NCI-H1092 (cell line): ENCODE measurements at places on chromosomes 1 and 21.

DNA sequence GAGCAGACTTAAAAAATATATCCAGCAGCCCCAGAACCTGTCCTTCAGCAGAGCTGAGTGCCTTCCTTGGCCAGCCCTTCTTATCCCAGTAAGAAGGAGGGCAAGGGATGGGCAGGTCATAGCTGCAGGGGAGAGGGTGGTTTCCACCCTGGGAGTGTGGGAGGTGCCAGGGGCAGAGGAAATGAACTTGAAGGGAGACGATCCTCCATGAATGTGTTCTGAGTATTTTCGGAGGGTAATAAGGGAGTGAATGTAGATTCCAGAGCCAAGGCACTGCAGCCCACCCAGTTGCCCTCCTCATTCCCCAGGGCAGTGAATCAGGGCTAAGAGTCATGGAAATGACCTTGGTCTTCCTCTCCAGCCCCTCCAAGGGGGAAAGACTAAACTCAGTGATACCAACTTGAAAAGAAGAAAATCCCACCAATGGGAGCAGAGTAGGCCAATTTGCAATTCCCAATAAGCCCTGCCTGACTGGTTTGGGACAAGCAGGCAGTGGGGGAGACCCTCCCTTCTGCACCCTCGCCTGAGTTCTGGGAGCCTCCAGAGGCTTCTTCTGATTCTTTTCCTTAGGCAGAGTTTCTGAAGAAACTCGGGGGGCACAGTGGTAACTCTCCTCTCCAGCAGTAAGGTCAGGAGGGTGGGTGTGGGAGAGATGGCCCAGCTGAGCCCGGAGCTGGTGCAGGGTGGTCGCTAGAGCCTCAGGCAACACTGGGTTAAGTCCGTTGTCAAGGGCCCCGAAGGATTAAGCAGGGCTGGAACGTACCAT lies 4.2 kb downstream of the MYOG start:
- DNase-seq = no peak

DNA sequence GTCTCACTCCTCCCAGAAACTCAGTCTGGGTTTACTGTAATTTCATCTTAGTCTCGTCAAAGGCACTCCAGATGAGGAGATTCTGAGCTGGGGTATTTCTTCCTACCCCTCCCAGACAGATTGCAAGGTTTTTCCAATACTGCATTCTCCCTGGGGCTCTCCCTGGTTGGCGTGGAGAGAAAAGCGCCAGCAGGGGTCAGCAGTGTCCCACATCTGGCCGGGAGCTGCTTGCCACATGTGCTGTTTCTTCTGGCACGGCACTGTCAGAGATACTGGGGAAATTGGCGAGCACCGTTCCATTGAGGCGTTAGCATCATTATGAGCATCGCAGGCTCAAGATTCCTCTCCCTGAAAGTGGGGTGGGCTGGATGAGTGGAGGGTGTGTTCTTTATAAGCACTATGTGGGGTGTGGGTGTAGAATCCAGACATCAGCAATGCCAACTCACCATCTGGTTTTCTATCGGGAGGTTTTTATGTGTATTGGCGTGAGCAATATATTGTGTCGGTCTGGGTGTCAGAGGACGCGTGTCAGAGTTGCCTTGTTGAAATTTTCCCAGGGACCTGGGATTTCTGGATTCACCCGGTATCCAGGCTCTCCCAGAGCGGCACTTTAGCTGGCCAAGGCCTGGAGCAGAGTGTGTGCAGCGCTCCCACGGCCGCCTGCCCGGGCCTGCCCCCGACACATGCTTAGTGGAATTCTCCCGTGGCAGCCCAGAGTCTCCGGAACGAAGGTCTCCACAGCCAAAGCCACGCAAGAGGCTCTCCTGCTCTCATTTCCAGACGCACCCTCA lies 8.0 kb upstream of the NAV1 start:
- peak; percentile 59 for DNase-seq

DNA sequence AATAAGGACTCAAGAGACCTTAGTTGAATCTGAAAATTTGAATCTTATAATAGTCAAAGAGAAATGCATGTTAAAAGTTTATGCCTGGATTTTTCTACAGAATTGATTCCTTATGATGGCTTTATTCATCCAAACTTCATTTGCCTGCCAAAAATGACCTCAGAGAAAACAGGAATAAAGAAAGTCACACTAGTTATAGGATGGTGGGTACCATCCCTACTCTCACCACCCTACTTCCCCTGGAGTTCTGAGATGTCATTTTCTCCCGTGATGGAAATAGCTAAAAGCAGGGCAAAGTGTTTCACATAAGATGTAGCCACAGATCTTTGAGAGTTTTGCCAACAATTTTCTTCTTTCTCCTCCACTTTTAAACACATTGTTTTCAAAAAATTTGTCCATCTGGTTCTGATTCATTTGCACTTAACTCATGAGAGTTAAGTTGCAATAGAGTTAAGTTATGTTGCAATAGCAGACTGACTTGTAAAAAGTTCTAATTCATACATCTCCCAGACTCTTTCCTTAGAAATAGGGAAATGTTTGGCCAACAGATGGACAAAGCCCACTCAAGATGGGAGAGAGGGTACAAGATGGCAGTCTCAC lies 384.6 kb downstream of the PLPP3 start:
- DNase-seq = no peak

DNA sequence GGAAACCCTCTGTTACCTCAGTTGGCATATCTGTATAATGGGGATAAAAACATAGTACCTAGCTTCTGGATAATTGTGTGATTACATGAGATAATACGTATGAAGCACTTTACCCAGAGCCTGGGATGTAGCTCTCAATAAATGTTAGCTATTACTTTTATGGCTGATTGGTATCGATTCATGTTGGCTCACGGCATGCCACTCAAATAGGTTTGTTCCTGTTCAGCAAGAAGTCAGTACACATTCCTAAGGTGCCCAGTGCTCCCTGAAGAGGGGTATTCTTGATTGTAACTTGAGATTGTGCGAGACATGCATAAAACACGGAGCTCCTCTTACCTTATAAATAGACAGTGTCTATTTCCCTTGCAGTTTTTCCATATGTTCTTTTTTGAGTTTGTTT lies 78.5 kb upstream of the GALNT2 start:
- DNase-seq = no peak

DNA sequence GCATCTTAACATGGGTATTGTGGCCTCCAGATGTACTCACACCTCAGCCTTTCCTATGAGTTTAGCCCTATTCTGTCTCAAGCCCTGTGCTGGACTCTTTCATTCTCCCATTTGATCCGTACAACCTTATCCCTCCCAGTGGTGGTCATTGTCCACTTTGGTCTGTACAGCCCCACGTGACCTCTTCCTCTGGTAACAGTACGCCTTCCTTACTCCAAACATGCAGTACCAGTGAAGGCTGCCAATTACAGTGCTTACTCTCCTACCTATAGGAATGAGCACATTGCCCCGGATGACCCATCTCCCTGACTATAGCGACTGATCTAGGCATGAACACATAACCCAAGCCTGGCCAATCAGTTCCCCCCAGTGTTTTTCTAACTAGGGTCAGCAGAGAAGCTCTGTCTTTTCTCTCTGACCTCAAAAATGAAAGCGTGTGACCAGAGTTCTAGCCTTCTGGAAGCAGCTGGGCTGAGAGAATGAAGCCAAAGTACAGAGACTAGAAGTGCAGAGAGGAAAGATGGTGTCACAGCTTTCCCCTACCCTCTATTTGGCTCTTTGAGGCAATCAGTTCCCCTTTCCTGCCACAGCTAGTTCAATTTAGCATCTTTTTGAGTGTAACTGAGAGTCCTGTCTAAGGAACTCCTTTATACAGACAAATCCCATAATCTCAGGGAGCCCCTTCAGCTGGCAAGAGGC lies 9.9 kb upstream of the QSOX1 start:
- DNase-seq = no peak

DNA sequence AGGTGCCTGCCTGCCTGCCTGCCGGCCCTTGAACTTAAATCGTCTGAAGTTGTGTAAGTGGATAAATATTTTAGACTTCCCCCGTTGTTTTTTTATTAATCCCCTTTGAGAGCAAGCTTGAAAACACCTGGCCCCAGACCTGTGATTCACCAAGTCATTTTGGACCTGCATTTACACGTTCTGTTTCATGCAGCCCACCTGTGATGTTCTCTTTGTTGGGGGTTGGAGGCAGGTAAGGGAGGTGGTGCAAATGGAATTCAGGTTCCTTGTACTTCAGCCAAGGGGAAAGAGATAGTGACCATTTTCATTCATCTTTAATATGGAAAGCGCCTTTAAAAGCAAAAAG lies 1.2 kb downstream of the SLC37A1 start:
- no peak for DNase-seq

DNA sequence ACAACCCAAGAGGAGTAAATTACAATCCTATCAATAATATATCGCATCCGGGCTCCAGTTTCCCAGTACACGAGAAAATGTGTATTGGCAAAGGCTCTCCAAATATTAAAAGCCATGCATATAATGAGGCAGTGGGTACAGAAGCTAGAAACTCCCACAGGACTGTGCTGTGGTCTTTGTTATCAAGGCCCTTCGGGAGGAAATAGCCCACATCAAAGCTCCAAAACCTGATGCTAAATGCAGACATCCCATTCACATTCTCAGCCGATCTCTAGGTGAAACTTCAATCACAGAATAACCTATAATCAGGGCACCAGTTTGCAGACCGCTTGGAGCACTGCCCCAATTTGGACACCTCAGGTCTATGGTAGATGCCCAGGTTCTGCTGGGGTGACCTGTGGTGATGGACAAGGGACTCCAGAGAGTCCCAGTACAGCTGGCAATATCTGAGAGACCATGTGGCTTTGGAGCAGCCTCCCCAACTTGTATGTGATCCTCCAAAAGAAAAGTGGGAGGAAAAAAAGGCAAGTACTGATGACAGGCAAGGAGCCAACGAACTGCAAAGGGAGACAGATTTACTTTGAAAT lies 148.8 kb upstream of the CAMK1G start:
- DNase-seq = no peak

- no peak for DNase-seq
These were observed 1.5 kb downstream of the CACHD1 start for GRCh38 chr1:64471218-64472039.

DNA sequence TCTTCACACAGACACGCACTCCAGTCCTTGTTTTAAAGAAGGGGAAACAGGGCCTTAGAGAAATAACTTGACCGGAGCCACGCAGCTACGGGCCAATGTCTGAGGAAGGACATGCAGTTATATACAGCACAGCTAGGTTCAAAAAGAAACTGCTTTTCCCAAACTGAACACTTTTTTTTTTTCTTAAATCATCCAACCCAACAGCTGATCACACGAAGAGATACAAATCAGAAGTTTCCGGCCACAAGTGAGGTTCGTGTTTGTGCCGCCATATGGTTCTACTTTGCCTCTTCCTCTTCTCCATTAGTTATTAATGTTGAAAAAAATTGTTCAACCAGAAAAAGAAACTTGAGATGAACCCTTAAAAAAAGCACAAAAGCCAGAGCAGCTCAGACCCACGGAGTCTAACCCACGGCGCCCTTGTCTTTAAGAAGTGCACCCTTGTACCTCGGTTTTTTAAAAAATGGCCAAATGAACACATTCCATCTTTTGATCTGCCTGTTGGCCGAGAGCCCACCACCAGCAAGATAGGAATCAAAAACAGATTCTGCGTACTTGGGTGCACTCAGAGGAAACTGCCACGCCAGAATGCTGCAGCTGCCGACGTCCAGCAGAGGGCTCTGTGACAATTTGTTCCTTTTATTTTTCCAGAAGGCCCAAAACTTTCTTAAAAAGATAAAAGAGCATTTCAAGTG lies 78.9 kb downstream of the SLC66A1 start:
- DNase-seq = no peak

DNA sequence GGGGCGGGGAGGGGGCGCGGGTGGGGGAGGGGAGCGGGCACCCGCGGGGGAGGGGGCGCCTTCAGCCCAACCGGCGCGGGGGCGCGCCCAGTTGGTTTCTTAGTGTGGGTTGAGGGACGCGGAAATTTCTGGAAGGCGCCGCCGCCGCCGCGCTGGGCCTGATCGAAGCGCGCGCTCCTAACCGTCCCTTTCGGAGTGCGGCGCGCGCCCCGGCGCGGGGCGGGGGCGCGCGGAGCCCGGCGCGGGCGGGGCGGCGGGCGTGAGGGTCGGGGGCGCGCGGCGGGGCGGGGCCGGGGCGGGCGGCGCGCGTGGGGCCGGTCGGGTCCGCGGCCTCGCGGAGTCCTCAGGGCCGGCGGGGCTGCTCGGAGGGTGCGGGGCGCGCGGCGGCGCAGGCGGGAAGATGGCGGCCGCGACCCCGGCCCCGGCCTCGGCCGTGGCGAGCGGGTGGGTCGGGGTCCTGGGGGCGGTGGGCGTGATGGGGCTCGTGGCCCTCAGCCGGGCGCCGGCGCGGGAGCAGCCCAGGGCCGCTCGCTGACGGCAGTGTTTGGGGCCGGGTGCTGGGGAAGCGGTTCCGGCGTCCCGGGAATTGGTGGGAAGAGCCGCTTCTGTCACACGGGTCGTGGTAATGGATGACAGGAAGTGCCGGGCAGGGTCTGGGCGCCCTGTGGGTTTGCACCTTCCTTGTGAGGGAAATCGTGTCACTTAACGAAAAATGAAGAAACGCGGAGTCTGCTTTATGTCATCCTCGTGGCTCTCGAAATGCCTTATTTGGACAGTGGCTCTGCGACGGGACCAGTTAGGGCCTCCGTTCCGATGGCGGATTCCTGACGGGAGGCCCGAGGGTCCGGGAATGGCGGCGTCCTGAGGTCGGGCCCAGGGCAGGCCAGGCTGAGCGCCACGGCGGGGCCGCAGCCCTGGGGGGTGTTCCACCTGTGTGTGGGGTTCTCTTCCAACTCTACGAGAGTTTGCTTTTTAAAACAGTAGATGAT lies 764 bp downstream of the PKNOX1 start:
- DNase-seq = peak; percentile 77

- DNase-seq = no peak
These were observed 29.0 kb downstream of the ACP6 start for GRCh38 chr1:147641291-147641690.

DNA sequence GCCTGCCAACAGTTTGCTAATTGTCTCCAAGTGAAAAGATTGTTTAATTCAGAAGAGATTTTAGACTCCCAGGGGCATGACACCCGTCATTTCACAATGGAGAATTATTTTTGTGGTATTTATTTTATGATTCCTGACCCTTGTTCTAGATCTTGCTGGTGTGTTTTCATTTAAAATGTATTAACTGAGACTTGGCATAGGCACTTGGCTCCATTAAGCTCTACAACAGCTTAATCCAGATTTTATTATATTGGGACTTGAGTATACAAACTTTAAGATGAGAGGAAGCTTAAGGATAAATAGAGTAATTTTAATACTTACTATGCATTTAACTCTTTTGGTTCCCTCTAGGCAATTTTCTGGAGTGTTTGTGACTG lies 101.3 kb upstream of the KCNE2 start:
- no peak for DNase-seq

- no peak for DNase-seq
These were observed 430 bp downstream of the BTG2 start for GRCh38 chr1:203305809-203306088.

DNA sequence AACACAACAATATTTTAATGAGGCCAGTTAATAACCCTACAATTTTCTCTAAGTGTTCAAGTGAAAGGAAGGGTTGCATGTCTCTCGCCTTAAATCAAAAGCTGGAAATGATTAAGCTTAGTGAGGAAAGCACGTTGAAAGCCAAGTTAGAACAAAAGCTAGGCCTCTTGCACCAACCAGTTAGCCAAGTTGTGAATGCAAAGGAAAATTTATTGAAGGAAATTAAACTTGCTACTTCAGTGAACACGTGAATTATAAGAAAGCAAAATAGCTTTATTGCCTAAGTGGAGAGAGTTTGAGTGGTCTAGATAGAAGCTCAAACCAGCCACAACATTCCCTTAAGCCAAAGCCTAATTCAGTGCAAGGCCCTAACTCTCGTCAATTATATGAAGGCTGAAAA lies 135.6 kb downstream of the DUSP10 start:
- no peak for DNase-seq

- DNase-seq = no peak
These were observed 57.1 kb upstream of the DYNLT5 start for GRCh38 chr1:66695116-66695515.
